Thoracic aorta (tissue), 2 donors: ENCODE measurements at places on chromosomes 2 and 18. TPM values are rescaled to one million over a fixed set of nuclear protein-coding genes. Genes with fewer than 3 reads are reported as not detected.
A peak's percentile ranks its signal among the peaks of the same experiment; 100 is the strongest.

GRCh38 chr2:226017537-226017936, 618.0 kb downstream of the NYAP2 start:
- DNase-seq, result no peak

DNA sequence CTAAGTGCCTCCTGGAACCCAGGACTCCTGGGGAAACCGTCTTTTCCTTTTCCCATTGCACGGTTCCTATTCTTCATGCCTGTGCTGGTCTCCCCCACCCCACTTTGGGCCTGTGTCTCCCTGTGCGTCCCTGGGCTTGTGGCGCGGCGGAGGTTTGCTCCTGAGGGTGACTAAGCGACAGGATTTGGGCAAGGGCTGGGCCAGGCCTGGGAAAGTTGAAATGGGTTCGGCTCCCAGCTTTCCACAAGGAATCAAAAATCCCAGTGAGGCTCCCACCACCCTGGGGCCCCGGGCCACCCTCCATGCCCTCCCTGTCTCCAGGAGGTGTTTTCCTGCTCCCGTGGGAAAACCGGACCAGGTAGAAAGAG, 197.6 kb downstream of the NDUFA10 start:
- DNase-seq, result no peak

GRCh38 chr2:177675825-177676224, 283.3 kb downstream of the AGPS start:
- no peak for DNase-seq

- DNase-seq, result no peak
Observed at GRCh38 chr2:134341476-134341875, 87.6 kb downstream of the MGAT5 start.

DNA sequence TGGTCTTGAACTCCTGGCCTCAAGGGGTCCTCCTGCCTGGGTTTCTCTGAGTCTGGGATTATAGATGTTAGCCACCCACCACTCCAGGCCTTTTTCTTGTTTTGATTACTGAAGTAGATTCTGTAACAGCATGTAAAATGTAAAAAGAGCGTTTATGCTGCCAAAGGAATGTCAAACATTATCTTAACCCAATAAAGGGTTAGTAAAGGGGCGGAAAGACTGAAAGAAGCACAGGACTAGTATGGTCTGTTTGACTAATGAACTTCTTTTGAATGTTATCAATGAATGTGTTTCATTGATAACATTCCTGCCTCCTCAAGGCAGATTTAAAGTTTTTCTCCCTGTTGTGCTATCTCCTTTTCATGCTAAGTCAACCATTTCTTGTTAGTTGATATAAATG, 29.4 kb downstream of the GPD2 start:
- DNase-seq, result no peak

GRCh38 chr2:29267720-29268119, 152.5 kb downstream of the CLIP4 start:
- no peak for DNase-seq

- DNase-seq, result no peak
Observed at GRCh38 chr2:105883911-105884694, 139.4 kb downstream of the NCK2 start.

DNA sequence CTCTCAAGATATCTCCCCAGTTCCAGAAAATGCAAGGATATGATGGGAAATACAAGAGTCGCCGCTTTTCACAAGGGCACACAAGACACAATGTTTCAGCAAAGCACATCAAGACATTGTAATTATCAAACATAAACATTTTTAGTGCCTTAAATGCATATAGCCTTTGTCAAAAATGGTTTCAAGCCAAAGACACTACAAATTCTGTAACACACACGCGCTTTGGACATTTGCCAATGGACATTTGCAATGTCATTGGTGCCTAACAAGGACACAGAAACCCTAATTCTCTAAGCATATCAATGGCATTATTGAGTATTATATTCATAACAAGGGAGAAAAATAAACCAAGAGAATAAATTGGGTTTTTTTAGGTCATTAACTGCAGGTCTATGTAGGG, 16.1 kb downstream of the ADD2 start:
- no peak for DNase-seq

- DNase-seq, result no peak
Observed at GRCh38 chr18:72830109-72830508, 37.7 kb downstream of the NETO1 start.

DNA sequence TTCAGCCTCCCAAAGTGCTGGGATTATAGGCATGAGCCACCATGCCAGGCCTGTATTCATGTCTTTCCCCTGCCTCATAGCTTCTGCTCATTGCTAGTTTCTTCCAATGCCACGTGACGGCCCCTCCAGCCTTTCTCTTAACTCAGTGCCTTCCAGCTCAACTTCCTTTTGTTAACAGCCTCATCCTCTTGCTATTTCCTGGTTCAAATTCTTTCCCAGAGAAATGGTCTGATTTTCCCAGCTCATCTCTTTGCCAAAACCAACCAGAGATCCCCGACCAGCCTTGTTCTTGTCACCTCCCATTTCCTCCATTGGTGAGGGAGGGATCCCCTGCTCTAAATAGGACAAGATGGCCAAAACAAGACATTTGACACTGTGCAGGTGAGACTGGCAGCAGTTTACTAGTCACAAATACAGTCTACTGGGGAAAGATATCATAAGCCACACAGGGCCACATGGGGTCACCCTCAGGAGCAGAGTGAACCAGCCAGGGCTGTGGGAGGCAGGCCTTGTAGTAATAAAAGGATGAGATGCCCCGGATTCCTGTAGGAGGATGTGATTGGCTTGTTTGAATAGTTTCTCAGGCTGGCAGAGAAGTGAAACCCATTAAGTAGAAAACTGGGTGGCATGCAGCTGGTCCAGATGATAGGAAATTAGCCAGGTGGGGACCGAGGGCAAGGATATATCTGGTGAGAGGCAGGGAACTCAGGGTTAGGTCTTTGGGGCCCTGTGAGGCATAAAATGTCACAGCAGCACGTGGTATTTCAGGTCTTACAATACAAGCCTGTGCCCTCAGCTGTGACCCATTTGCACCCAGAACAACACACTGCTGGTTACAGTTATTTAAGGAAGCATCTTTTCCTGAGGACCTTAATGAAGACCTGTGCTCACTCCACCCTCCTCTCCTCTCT, 6.4 kb downstream of the CD207 start:
- no peak for DNase-seq

DNA sequence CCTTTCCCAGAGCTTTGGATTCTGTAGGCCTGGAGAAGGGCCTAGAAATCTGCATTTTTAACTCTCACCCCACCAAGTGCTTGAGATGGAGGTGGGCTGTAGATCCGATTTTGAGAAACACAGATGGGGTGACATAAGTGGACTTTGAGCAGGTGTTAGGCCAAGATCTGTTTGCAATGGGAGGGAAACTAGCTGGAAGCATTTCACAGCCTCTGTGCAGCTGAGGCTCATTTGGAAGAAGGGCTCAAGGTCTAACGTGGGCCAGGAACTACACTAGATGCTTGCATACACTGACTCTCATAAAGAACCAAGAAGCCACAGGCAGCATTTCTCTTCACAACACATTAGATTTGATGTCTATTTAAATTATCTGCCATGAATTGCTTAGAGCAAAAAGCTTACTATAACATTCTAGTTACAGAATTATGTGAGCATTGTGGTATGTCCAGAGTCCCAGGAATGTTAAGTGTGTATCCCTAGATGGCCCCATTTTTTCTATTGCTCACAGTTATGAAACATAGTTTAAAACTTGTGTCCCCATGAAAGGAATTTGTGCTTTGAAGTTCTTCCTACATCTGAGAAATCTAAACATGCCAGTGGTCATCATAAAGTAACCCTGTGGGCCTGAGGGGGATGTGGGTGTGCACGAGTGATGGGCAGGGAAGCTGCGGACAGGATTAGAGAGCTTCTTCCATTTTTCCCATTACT, 77.2 kb downstream of the CD28 start:
- DNase-seq, result no peak

- no peak for DNase-seq
Observed at GRCh38 chr2:105890856-105891255, 146.1 kb downstream of the NCK2 start.

GRCh38 chr2:65366595-65367125, 65.7 kb downstream of the SPRED2 start:
- DNase-seq, result peak; percentile 23

DNA sequence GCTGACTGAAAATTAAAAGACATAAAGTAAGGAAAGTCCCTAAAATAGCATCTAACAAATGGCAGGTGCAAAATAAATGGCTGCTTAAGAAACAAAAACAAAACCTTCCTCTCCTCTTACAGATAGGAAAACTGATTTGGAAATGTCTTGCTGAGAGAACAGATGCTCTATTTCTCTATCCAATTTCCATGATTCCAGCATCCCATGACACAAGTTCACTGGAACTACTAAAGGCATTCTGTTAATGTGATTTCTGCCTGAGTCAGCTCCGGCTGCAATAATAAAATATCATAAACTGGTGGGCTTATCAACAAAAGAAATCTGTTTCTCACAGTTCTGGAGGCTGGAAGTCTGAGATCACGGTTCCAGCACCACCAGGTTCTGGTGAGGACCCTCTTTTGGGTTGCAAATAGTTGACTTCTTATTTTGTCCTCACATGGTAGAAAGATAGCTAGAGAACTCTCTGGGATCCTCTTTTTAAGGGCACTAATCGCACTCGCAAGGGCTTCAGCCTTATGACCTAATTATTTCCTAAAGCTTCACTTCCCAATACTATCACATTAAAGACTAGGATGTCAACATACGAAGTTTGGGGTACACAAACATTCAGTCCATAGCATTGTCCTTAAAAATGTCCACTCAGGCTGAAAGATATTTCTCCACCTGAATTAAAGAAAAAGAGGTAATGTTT, 78.2 kb upstream of the GALNT3 start:
- no peak for DNase-seq

Gene RFTN2
- 9.3 TPM for total RNA-seq

Gene ABCG8
- total RNA-seq, result not detected

Gene ARL4C
- 22.9 TPM for total RNA-seq

Gene MORN2
- 15.5 TPM for total RNA-seq

Gene SERPINB13
- not detected for total RNA-seq

Gene TXNDC2
- 0.35 TPM for total RNA-seq

Gene LINC00305
- total RNA-seq, result not detected

Gene NCKAP5
- 1.2 TPM for total RNA-seq

Gene PRKAG3
- 0.28 TPM for total RNA-seq
